ENCODE measurements at places on chromosomes 7 and 10. TPM values are rescaled to one million over a fixed set of nuclear protein-coding genes. Genes with fewer than 3 reads are reported as not detected.

- no peak overlapping the region for H3K4me3 ChIP-seq
- peaks cover 7% of the 10 kb centered on the region for H3K4me1 ChIP-seq
- no peak for DNase-seq
- H3K27me3 ChIP-seq: no peaks in the 10 kb centered on the region
Observed at GRCh38 chr10:7767209-7767608, 20.6 kb downstream of the KIN start.

DNA sequence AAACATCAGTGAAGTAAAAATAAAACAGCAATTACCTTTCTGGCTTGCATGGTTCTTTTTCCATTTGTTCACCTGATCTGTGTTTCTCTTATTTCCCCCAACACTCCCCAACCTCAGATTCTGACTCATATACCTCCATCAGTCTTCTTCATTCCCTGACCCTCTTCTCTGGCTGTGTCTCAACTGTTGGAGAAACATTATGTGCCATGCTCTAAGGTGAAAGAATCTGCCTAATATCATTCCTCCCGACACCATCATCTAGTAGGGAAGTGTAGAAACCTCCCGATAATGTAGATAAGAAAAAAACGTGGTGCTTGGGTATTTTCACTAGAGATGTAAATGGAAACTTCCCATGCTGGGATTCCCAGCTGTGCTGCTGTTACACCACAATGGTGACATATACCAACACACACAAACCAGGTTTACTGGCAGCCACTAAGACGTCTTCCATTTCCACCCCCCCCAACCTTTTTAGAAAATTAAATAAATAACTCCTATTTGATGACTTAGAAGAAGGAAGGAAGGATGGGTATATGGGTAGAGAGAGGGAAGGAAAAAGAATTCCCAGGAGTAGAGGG, 63.4 kb downstream of the OSBPL3 start:
- no peak for DNase-seq
- H3K36me3 ChIP-seq: no peaks in the 10 kb centered on the region
- peaks cover 13% of the 10 kb centered on the region for H3K4me1 ChIP-seq

- no peak overlapping the region for H3K27ac ChIP-seq
- H3K4me1 ChIP-seq: peaks cover 2% of the 10 kb centered on the region
- H3K36me3 ChIP-seq: no peaks in the 10 kb centered on the region
- no peak for DNase-seq
- no peak overlapping the region for H3K4me3 ChIP-seq
- H3K27me3 ChIP-seq: no peaks in the 10 kb centered on the region
Observed at GRCh38 chr10:43041422-43042342, 35.2 kb upstream of the RET start.

GRCh38 chr7:2629746-2630681, 1.8 kb upstream of the TTYH3 start:
- H3K4me1 ChIP-seq: peaks cover 14% of the 10 kb centered on the region
- no peak overlapping the region for H3K27ac ChIP-seq
- no peak for DNase-seq
- H3K36me3 ChIP-seq: no peaks in the 10 kb centered on the region

PHKG1 gene
- 1.2 TPM for total RNA-seq

GRCh38 chr7:26198781-26199169, 1.8 kb downstream of the HNRNPA2B1 start:
- peaks cover 43% of the 10 kb centered on the region for H3K4me1 ChIP-seq
- no peak for DNase-seq
- peaks cover 53% of the 10 kb centered on the region for H3K36me3 ChIP-seq
- peak overlapping the region; percentile 100 for H3K4me3 ChIP-seq
- H3K27ac ChIP-seq: peak overlapping the region; percentile 100
- no peaks in the 10 kb centered on the region for H3K27me3 ChIP-seq

DNA sequence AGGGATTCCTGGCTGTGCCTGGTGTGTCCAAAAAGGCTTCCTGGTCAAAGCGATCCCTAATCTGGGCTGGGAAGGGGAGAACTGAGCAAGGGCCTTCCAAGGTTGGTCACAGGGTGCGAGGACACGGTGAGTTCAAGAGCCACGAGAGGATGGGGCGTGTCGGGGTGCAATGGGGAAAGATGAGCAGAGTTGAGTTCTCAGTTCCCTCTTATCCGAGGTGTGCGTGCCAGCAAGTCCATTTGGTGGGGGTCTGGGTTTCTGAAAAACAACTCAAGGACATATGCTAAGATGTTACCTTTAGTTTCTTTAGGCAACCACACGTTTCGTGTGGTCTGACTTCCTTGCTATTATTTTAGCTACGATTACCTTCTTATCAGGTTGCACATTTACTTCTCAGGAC, 1.3 kb downstream of the ZNF775 start:
- H3K27ac ChIP-seq: no peak overlapping the region
- peaks cover 69% of the 10 kb centered on the region for H3K4me1 ChIP-seq
- no peaks in the 10 kb centered on the region for H3K36me3 ChIP-seq
- H3K4me3 ChIP-seq: peak overlapping the region; percentile 91

- no peaks in the 10 kb centered on the region for H3K36me3 ChIP-seq
- H3K27me3 ChIP-seq: no peaks in the 10 kb centered on the region
- H3K27ac ChIP-seq: peak overlapping the region; percentile 96
- peaks cover 41% of the 10 kb centered on the region for H3K4me1 ChIP-seq
- H3K4me3 ChIP-seq: peak overlapping the region; percentile 34
- no peak for DNase-seq
Observed at GRCh38 chr7:130365088-130365487, 15.2 kb upstream of the CPA1 start.

DNA sequence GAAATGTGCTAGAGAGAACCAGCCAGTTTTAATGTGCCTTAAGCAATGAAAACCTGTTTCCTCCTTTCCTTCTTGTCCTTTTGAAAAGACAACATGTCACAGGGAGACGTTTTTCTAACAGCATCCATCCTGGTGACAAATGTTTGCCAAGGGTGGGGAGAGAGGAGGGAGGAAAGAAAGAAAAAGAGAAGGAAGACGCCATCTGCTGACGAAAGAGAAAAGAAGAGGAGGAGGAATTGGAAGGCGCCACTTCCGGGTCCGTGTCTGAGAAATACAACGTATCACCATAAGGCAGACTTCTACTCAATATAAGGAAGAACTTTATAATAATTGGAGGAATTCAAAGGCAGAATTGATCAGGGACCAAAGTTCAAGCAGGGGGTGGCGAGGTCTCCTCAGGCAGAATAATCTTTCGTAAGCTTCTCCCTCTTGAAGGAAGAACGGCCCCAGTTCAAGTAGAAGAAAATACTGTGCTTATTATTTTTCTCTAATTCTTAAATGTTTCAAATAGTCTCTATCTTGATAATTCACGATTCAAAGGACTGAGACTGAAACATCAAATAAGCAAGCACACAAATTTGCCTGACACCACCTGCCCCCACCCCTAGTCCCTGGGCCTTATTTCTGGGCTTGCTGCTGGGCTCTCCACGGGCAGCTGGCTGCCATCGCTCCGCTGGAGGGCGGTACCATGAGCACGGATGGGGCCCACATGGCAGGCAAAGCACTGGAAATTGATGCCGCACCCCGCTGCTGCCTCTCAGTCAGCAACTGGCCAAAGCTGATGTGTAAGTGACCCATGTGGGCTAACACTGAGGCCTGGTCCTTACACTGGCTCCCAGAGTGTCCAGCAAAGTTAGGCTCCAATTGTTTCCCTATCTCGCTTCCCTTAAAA, 273.7 kb upstream of the KLF14 start:
- H3K27me3 ChIP-seq: no peaks in the 10 kb centered on the region
- peaks cover 3% of the 10 kb centered on the region for H3K4me1 ChIP-seq
- no peak overlapping the region for H3K4me3 ChIP-seq
- H3K27ac ChIP-seq: peak overlapping the region; percentile 63

DNA sequence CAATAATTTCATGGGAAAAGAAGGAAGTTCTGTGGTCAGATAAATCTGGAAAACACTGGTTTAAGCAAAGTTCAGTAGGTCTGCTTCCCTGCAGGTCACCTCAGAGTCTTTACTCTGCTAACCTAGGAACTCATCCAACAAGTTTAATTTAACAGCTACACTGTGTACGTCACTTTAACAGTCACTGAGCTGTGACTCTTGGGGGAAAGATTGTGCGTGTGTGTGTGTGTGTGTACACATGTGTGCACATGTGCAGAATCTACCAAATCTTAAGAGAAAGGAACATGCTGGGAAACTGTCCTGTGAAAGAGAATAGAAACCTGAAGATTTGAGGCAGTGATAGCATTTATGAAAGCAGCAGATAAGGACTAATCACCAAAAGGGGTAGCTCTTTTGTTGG, 62.6 kb downstream of the IKZF1 start:
- peaks cover 3% of the 10 kb centered on the region for H3K27me3 ChIP-seq
- DNase-seq: no peak
- H3K27ac ChIP-seq: no peak overlapping the region
- H3K36me3 ChIP-seq: no peaks in the 10 kb centered on the region
- H3K4me3 ChIP-seq: no peak overlapping the region
- no peaks in the 10 kb centered on the region for H3K4me1 ChIP-seq

ANK3 gene
- 87.6 TPM for total RNA-seq

DNA sequence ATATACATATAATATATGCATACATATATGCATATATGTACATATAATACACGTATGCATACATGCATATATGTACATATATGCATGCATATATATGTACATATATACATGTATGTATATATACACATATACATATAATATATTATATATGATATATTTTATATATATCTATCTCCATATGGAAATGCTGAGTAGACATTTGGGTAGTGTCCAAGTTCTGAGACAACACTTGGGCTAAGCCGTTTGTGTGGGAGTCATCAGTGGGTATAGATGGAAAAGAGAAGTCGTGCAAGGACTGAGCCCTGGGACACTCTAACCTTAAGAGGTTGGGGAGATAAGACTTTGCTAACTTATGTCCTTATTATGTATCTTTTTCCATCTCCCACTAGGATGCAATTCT, 165.2 kb upstream of the PODXL start:
- H3K27ac ChIP-seq: no peak overlapping the region
- peaks cover 7% of the 10 kb centered on the region for H3K27me3 ChIP-seq
- H3K4me3 ChIP-seq: no peak overlapping the region

DNA sequence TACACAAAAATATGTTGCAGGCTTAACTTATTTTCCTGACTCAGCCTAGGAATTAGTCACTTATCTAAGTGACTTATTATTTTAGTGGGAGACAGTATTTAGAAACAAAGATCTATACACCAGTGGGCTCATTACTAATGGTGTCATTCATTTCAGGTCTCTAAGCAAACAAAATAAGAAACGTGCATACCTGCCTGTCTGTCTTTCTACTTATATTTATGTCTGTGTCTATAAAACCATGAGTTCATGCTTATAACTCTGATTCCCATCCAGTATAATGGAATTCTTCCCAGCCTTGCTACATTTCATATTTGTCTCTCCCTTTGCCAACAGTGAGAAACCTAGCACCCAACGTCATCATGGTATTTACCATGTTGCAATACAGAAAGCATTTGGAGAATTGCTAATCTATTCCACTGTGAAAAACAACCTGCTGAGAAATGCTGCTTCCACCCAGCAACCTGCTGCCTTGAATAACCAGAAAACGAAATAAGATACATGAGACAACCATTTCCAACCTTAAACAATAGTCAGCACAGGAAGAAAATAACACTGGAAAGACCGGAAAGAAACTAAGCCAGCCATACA, 501.0 kb downstream of the GLRX3 start:
- no peak for DNase-seq
- peaks cover 64% of the 10 kb centered on the region for H3K27me3 ChIP-seq
- H3K36me3 ChIP-seq: no peaks in the 10 kb centered on the region
- peaks cover 4% of the 10 kb centered on the region for H3K4me1 ChIP-seq
- no peak overlapping the region for H3K27ac ChIP-seq

DNA sequence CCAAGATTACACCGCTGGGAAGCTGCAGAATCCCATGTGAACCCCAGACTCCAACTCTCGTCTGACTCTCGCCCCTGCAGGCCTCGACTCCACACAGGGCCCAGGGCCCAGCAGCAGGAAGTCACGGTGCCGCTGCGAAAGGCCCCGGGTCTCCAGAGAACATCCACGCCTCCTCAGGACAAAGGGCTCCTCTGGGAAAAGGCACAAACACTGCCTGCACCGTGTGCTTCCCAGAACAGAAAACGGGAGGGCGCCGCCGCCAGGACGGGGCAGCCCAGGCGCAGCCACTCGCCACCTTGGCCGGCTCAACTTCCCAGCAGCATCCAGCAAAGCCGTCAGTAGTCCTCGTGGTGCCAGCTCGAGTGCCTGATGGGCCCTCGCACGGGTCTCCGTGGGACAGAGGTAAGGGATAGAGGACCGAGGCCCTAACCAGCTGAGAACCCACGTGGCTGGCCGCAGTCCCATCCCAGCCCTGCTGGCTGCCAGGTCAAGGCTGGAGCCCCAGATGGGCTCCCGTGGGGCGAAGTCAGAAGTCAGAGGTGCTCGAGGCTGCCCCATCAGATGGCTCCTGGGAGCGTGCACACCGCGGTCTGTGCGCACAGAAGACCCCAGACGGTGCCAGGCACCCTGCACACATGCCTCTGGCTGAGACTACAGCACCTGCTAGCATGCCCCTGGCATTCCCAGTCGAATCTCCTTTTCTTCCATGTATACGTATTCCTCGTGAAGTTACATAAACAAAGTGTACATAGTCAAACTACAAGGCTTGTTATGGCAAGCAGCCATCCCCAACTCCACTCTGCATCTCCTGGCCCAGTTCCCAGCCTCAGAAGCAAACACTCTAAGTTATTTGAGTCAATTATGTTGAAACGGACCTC, 60.2 kb downstream of the MAD1L1 start:
- no peaks in the 10 kb centered on the region for H3K4me1 ChIP-seq
- no peak overlapping the region for H3K27ac ChIP-seq
- no peak for DNase-seq
- H3K27me3 ChIP-seq: no peaks in the 10 kb centered on the region
- peaks cover 18% of the 10 kb centered on the region for H3K36me3 ChIP-seq

DNA sequence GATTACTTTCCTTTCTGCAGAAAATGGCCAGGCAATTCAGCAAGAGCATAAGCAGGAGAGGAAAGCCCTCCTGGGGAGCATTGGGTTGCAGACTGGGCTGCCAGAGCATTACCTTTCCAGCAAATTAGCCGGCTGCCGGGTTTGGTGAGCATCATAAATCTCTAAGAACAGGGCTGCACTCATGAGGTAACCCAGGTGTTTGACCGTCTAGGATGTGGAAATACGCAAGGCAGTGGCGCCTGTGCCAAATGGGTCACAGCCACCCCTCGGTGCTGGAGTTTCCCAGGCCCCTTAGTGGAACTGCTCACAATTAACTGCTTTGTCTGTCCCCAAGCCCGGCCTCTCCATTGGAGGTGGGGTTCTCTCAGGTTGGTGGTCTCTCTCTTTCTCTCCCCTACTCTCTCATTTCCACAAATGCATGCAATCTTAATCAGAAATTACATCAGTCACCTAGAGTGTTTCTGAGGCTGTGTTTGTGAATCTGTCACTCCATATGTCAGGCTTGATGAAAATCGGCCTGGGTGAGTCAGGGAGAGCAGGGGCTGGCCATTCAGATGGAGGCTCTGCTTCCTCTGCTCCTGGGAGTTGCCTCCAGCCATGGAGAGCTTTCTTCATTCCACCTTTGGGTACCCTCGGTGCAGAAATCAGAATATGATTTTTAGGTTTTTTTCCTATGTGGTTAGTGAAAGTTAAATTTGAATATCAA, 26.7 kb downstream of the PTN start:
- H3K27ac ChIP-seq: no peak overlapping the region
- H3K4me3 ChIP-seq: no peak overlapping the region
- H3K27me3 ChIP-seq: no peaks in the 10 kb centered on the region
- H3K4me1 ChIP-seq: peaks cover 1% of the 10 kb centered on the region
- DNase-seq: no peak
